ENCODE measurements at places on chromosomes 7 and 10. TPM values are rescaled to one million over a fixed set of nuclear protein-coding genes. Genes with fewer than 3 reads are reported as not detected.

PPP1R17 gene
- total RNA-seq: not detected

- no peak overlapping the region for H3K27ac ChIP-seq
- no peak overlapping the region for H3K4me3 ChIP-seq
- no peak for DNase-seq
Observed at GRCh38 chr10:77867124-77867719, 59.3 kb downstream of the DLG5 start.

DNA sequence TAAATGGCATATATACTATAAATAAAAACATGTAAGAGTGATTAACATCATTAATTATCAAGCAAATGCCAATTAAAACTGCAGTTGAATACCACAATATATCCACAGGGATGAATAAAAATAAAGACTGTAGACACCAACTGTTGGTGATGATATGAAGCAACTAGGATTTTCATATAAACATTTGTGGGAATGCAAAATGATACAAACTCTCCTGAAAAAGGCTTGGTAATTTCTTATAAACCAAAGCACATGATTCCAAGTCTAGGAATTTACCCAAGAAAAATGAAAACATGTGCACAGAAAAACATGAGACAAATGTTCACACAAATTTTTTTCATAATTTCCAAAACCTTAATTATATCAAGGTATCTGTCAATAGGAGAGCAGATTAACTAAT lies 448.1 kb downstream of the ETV1 start:
- H3K27ac ChIP-seq: no peak overlapping the region
- H3K4me1 ChIP-seq: no peaks in the 10 kb centered on the region
- H3K27me3 ChIP-seq: no peaks in the 10 kb centered on the region
- H3K36me3 ChIP-seq: no peaks in the 10 kb centered on the region

- no peaks in the 10 kb centered on the region for H3K36me3 ChIP-seq
- H3K4me3 ChIP-seq: no peak overlapping the region
- DNase-seq: no peak
Observed at GRCh38 chr10:123863721-123864482, 27.7 kb downstream of the CPXM2 start.

DNA sequence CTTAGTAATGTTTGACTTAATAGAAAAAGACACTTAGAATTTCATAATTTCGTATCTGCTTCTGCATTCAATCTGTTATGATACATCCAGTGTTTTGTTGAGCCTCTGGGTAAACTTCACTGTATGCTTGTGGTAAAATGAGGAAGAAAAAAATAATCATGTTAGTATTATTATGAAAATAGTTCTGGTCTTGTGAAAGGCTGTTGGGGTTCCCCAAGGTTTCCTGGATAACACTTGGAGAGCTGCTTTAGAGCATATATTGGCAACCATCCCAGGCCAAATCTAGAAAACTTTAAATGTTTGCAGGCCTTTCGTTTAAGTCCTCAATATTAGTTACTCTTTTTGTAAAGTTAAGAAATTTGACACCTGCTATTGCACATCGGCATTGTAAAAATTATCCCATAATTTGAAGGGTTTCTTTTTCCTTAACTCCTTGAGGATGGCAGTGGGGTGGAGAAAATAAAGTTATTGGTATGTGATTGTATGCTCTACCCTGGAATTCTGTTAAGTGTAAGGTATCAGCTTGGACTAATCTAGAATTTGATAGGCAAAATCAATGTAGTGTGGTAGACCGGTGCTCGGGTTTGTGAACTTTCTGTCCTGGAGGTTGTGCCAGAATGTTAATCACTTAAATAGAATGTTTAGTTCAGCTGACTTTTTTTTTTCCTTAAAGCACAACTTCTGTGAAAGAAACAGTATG lies 54.5 kb downstream of the WAC start:
- H3K4me3 ChIP-seq: no peak overlapping the region
- no peaks in the 10 kb centered on the region for H3K27me3 ChIP-seq
- H3K4me1 ChIP-seq: peaks cover 36% of the 10 kb centered on the region
- no peak overlapping the region for H3K27ac ChIP-seq
- peaks cover 70% of the 10 kb centered on the region for H3K36me3 ChIP-seq
- no peak for DNase-seq

GRCh38 chr7:38235606-38236005 lies 37.8 kb downstream of the TARP start:
- no peak for DNase-seq
- H3K4me3 ChIP-seq: no peak overlapping the region
- H3K27me3 ChIP-seq: no peaks in the 10 kb centered on the region
- H3K4me1 ChIP-seq: no peaks in the 10 kb centered on the region
- H3K27ac ChIP-seq: no peak overlapping the region
- H3K36me3 ChIP-seq: no peaks in the 10 kb centered on the region

DNA sequence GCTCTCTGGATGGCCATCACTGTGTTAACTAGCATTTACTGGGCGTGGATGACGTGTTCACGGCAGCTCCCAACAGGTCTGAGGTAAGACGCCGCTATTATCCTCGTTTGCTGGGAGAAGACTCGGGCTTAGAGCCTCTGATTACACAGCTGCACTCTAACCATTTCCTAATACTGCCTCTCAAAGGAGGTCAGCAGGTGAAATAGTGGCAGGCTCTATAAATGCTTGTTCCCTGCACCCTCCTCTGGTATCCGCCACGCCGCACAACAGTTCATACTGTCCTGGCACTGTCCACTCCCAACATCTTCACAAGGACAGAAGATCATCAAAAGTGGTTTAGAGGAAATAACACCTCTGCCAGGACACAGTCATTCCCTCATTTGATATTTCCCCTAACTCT lies 28.3 kb downstream of the HIPK2 start:
- H3K27me3 ChIP-seq: no peaks in the 10 kb centered on the region
- H3K4me1 ChIP-seq: peaks cover 93% of the 10 kb centered on the region
- H3K36me3 ChIP-seq: no peaks in the 10 kb centered on the region
- H3K4me3 ChIP-seq: no peak overlapping the region

- H3K27me3 ChIP-seq: no peaks in the 10 kb centered on the region
- H3K4me1 ChIP-seq: peaks cover 15% of the 10 kb centered on the region
- H3K4me3 ChIP-seq: peak overlapping the region; percentile 91
- DNase-seq: no peak
- H3K36me3 ChIP-seq: no peaks in the 10 kb centered on the region
Observed at GRCh38 chr7:17940951-17941431, 697 bp upstream of the SNX13 start.

All from heart left ventricle (tissue), 16 donors.